NCI-H187 treated with DMSO at 0.1 percent for 48 hours (cell line): ENCODE measurements at places on chromosomes 4 and X.

GRCh38 chrX:63656871-63657580 is 128.0 kb downstream of the ARHGEF9 start:
- DNase-seq: no peak

- no peak for DNase-seq
Measured at GRCh38 chr4:13908455-13908854, 280.9 kb upstream of the BOD1L1 start.

- no peak for DNase-seq
Measured at GRCh38 chrX:109902665-109903064, 100.2 kb upstream of the TMEM164 start.

GRCh38 chr4:36164900-36165630 is 79.2 kb downstream of the ARAP2 start:
- DNase-seq: no peak

DNA sequence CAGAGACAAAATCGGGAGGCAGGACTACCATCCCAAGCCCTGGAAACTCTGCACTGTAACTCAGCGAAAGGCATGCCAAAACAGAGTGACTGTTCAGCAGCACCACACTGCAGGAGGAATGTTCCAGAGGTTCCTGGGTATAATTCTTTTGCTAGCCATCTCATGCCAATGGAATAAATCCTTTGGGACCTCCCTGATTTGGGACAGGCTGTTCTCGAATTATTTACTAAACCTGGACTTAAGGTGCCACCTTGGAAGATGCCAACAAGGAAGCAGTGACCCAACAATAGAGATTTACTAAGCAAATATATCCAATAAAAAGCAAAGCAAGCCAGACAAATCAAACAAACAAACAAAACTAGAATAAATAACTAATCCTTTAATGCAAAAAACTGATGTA is 9.3 kb downstream of the AADAT start:
- no peak for DNase-seq

DNA sequence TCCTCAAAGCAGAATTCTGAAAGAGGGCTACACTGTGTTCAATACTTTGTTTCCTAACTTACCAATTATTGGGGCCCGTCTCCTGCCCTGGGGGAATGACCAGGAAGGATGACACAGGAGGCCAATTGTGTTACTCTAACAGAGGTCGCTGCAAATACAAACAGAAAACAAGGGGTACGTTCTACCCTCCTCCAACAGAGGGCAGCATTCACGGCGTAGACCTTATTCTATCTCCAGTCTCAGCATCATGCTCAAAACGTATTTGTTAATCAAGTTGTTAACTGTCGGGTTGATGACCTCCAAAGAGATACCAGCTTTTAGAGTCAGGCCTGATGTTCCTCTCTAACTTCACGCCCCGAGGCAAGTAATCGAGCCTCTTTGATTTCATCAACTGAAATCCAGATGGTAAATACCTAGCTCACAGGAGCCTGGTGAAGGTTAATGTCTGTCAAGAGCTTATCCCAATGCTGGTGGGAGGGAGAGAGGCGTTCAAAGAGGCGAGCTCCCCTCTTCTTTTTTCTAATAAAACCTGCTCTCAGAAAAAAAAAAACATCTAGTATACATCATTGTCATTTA is 181.0 kb upstream of the KCNIP4 start:
- DNase-seq: peak; percentile 7

- no peak for DNase-seq
Measured at GRCh38 chrX:54826598-54826997, 19.1 kb downstream of the MAGED2 start.

GRCh38 chr4:100881283-100881682 is 363.5 kb upstream of the EMCN start:
- no peak for DNase-seq

GRCh38 chrX:74534569-74535038 is 79.8 kb downstream of the RLIM start:
- no peak for DNase-seq

DNA sequence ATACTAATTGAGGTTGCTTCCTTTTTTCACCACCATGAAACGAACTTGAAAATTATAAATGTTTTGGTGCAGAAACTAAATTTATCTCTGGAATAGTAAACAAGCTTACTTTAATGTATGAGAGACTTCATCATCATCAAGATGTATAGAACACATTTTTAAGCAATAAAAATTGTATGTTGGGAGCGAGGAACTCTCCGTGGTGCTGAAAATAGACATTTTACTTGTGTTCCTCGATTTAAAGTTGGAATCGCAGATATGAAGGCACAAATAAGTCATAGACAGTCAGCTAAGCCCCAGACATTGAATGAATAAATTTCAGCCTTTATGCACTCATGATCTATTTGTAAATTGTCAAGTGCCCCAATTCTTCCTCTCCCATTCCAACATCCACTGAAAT is 310.7 kb downstream of the STK32B start:
- DNase-seq: no peak

DNA sequence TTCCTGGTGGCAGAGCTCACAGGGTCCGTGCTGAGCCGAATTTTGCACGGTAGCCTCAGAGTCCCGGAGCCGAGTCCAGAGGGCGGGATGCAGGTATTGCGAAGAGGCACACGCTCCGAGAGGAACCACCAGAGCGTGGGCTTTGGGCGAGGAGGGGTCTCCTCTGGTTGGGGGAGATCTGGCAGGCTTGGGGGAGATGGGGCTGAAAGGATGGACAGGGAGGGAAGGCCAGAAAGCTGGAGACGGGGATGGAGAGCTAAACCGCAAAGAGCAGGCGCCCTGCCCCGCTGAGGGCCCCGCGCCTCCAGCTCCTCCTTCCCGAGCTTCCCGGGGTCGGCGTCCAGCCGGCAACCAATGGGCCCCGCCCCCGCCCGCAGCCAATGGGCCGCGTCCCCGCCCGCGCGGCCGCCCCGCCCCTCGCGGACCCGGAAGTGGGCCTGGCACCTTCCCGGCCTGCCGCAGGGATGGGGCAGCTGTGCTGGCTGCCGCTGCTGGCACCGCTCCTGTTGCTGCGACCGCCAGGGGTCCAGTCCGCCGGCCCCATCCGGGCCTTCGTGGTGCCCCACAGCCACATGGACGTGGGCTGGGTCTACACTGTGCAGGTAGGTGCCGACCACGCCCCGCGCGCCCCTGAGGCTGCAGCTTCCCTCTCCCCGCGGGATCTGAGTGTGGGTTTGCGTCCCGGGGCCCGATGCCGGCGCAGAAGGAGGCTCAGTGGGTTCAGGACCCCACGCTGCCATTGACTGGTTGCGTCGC is at the start of gene MAN2B2:
TSS of gene MAN2B2 (plus strand) at position 443 of the 756 bp plus-strand sequence. CDS start at position 465, 22 bp downstream.
- DNase-seq: peak; percentile 31

GRCh38 chr4:74805601-74806000 is 11.3 kb upstream of the BTC start:
- DNase-seq: no peak

GRCh38 chr4:168451744-168452390 is 28.4 kb downstream of the DDX60L start:
- no peak for DNase-seq

GRCh38 chrX:34956916-34957315 is 14.3 kb downstream of the FAM47B start:
- no peak for DNase-seq

DNA sequence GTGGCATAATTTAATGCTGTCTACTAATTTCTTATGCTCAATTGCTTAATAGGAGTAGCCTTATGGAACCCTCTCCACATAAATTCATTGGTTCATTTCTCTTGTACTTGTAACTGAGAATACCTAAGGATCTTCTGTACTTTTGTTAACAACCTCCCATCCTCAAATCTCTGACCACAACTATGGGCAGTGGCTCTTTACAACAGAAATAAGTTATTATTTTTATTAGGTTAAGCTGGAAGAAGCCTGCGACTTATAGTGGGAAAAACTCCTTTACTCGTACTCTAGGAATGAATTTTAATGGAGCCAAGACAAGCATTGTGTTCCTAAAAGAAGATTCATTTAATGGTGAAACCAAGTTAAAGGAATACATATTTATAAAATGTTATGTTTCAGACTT is 337.1 kb upstream of the CTSO start:
- DNase-seq: no peak

GRCh38 chr4:60128888-60129287 is 1071.2 kb upstream of the ADGRL3 start:
- DNase-seq: no peak

DNA sequence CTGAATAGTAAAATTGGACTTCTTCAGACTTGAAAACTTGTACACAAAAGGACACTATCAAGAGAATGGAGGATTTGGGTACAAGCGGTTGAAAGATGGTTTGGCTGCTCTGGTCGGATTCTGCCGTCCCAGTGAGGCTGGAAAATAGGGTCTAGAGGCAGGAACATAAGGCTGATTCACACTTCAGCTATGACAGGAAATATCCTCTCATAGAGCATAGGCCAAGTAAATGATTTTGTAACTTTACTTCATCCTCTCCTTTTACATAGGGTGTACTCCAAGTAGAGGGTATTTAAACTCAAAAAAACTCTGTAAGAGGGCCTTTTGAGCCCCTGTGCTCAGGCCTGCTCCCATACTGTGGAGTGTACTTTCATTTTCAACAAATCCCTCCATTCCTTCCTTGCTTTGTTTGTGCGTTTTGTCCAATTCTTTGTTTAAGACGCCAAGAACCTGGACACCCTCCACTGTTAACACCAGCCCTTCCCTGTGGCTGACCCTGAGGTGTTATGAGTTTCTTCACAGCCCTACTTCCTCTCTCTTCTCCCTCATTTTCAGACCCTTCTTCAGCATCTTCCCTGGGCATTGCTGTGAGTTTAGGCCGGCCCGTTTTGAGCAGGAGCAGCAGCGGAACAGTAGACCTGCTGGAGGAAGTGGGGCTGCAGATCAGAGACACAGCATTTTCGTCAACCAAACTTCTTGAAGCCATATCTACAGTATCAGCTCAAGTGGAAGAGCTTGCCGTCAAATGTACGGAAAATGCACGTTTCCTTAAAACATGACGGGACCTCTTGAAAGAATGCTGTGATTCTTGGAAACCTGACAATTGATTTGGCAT is 7.2 kb downstream of the PGAM4 start:
- no peak for DNase-seq

- DNase-seq: no peak
Measured at GRCh38 chr4:152676052-152676854, 3.5 kb downstream of the TMEM154 start.

DNA sequence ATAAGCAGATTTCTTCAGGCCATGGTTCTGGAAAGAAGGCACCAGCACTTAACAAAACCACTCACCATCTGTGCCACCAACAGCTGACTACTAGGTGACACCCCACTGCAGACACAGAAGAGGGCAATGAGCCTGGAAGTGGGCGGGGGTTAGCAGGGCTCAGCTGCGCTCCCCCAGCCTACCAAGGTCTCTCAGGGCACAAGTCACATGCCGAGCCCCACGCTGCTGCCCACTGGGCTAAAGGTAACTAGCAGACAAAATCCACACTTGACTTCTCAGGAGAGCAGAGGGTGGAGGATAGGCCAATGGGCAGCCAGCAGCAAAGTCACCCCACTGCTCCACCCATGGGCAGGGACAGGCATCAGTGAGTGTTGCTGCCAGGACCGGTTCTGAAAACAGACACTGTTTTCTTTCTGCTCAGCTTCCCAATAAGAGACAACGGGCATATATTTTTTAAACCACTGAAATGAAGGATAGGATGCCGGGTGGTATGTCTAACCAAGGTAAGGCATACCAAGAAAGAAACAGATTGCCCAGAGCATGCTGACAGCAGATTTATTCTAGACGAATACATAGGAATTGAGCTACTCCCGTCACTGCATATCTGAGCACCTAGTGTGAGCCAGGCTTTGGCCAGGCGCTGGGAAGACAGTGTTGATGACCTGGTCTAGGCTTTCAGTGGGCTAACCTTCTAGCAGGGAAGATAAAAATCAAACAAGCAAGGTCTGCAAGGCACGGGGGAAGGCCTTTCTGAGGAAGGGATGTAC is 20.1 kb downstream of the ACSL1 start:
- DNase-seq: no peak

GRCh38 chrX:72536542-72536941 is 36.1 kb downstream of the HDAC8 start:
- DNase-seq: no peak
